ENCODE measurements at places on chromosomes 16 and 17. TPM values are rescaled to one million over a fixed set of nuclear protein-coding genes. Genes with fewer than 3 reads are reported as not detected.

GRCh38 chr17:75970011-75970523 is 8.9 kb downstream of the ACOX1 start:
- no peaks in the 10 kb centered on the region for H3K27me3 ChIP-seq
- peaks cover 11% of the 10 kb centered on the region for H3K36me3 ChIP-seq

DNA sequence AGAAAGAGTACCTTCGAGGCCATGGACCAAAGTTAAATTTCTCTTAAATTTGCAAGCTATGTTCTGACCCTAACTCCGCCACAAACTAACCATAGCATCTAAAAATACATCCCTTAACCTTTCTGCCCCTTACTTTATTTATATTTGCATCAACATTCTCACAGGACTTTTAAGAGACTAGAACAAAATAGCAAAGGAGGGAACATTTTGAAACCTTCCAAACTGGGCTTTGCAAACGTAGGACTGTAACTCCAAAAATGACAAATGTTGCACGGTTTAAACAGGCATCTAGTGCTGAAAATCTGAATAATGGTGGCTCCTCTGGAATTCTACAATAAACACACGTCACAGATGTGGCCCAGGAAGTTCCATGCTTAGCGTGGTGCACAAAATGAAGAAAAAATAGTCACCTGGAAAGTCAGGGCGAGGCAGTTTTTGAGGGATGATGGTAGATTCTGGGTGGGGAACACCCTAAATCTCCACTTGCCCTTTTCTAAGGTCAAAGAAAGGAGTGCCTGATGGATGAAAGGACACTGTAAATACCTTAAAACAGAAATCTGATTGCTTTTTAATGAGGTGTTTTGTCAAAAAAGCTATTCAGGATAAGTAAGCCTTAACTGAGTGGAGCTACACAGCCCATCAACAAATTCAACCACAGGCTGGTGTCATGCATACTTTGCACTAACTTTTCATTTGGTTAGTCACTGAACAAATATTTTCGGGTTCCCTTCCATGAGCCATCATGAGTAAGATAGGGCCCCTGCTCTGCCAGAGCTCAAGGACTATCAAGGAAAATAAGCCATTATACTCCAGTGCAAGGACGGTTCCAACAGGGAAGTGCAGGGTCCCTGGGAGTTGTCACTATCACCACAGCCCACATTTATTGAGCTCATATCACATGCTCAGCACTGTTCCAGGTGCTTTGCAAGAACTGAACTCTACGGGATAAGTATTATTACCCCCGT is 21.2 kb downstream of the ARHGAP17 start:
- H3K27ac ChIP-seq, result peak overlapping the region; percentile 80
- H3K4me3 ChIP-seq, result peak overlapping the region; percentile 38
- H3K27me3 ChIP-seq, result no peaks in the 10 kb centered on the region
- DNase-seq, result no peak

DNA sequence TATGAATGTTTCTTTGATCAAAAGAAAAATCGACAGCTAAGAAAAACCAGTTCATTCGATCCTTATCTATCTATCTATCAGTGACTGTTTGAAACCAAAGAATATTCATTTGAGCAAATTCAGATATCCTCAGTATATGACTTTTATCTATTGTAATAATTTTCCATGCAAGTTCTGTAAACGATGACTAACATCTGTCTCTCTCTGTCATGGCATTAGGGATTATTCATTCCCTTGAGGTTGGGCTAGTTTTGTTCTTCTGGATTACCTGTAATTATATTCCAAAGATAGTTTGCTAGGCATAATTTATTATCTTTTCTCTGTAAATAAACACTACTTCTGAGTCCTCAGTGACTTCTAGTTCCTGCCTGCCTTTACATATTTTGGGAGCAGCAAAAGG is 497.7 kb upstream of the CDH11 start:
- no peak overlapping the region for H3K4me3 ChIP-seq
- no peaks in the 10 kb centered on the region for H3K27me3 ChIP-seq
- H3K36me3 ChIP-seq, result no peaks in the 10 kb centered on the region
- H3K4me1 ChIP-seq, result no peaks in the 10 kb centered on the region
- H3K27ac ChIP-seq, result no peak overlapping the region
- DNase-seq, result no peak

DNA sequence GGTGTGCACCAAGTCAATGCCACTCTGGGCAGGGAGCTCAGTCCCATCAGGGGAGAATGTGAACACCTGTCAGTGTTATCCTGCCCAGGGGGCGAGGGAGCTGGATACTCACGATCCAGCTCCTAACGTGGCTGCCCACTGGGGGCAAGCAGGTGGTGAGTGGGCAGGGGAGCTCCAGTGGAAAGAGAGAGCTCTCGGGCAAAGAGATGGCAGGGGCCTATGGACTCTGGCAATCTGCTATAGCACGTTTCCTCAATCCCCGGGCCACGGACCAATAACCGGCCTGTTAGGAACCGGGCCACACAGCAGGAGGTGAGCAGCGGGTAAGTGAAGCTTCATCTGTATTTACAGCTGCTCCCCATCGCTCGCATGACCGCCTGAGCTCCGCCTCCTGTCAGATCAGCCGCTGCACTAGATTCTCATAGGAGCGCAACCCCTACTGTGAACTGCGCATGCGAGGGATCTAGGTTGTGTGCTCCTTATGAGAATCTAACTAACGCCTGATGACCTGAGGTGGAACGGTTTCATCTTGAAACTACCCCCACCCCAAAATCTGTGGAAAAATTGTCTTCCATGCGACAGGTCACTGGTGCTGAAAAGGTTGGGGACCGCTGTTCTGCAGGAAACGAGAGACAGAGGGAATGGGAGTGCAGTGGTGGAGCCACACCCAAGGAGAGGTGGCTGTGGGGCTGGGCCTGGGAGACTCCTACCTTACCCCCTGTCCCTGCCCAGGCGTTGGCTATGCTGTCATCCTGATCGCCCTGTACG is 15.6 kb downstream of the SLC6A2 start:
- no peak for DNase-seq
- H3K36me3 ChIP-seq, result no peaks in the 10 kb centered on the region
- no peaks in the 10 kb centered on the region for H3K27me3 ChIP-seq
- no peak overlapping the region for H3K27ac ChIP-seq

- H3K27ac ChIP-seq, result no peak overlapping the region
- no peak for DNase-seq
- H3K36me3 ChIP-seq, result no peaks in the 10 kb centered on the region
- H3K27me3 ChIP-seq, result no peaks in the 10 kb centered on the region
- H3K4me3 ChIP-seq, result no peak overlapping the region
These were observed 6.0 kb upstream of the NT5M start for GRCh38 chr17:17297217-17297616.

DNA sequence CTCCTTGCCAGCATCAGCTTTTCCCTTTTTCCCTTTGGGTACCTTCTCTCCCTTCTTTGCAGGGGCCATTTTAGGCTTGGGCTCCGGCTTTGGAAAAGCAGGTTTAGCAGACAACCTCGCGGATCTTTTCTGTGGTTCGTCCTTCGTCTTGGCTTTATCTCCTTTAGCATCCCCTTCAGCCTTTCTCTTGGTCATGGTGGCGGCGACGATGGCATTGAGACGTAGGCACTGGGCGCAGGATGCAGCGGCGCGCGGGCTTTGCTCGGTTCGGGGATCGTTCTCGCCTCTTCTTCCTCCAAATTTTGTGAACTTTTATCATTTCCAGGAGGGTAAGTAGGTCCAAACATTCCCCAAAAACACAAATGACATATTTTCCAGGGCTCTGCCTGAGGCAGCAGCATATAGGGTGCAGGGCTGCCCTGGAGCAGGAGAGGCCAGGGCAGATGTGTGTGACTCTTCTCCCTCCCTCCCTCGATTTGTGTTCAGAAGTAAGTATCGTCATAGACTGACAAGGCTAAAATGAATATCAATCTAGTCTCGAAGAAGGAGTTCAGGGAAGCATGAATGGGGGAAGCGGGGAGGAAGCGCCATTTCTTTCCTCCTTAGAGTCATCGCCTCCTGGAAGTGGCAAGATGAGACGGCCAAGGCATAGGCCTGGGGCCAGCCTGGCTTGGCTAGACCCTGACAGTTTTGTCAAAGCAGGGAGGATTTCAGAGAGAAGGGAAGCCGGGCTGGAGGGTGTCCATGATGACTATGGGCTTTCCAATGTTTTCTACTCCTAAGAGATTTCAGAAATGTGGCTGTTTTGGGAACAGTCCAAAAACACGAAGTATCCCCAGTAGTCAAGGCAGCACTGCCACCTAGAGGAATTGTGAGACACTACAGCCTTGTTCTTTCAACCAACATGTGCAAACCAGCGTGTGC is 13.2 kb downstream of the CHCT1 start:
- H3K4me3 ChIP-seq, result peak overlapping the region; percentile 59
- DNase-seq, result peak; percentile 59
- H3K27ac ChIP-seq, result peak overlapping the region; percentile 54
- H3K27me3 ChIP-seq, result no peaks in the 10 kb centered on the region
- H3K36me3 ChIP-seq, result no peaks in the 10 kb centered on the region
- H3K4me1 ChIP-seq, result peaks cover 7% of the 10 kb centered on the region

- peaks cover 8% of the 10 kb centered on the region for H3K4me1 ChIP-seq
- no peak for DNase-seq
- no peaks in the 10 kb centered on the region for H3K36me3 ChIP-seq
- H3K27me3 ChIP-seq, result no peaks in the 10 kb centered on the region
- H3K27ac ChIP-seq, result no peak overlapping the region
- H3K4me3 ChIP-seq, result no peak overlapping the region
These were observed 84.7 kb downstream of the YPEL2 start for GRCh38 chr17:59416184-59416583.

DNA sequence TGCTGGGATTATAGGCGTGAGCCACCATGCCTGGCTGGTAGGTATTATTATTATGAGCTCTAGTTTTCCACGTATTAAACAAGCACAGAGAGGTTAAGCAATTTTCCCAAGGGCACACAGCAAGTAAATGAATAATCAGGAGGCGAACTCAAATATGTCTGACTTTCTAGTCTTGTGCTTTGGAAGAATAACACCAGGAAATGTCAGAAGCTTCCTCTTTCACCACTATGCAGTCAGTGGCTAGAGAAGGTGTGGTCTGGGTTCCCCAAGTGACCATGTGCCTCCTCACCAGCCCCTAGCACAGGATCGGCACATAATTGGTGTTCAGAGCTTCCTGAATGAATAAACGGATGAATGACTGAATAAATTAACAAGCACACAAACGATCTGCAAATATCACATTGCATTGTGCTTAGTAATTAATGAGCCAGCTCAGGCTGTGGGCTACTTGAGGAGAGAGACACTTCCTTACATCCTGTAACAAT is 21.6 kb upstream of the SCNN1B start:
- no peaks in the 10 kb centered on the region for H3K36me3 ChIP-seq
- no peak for DNase-seq

DNA sequence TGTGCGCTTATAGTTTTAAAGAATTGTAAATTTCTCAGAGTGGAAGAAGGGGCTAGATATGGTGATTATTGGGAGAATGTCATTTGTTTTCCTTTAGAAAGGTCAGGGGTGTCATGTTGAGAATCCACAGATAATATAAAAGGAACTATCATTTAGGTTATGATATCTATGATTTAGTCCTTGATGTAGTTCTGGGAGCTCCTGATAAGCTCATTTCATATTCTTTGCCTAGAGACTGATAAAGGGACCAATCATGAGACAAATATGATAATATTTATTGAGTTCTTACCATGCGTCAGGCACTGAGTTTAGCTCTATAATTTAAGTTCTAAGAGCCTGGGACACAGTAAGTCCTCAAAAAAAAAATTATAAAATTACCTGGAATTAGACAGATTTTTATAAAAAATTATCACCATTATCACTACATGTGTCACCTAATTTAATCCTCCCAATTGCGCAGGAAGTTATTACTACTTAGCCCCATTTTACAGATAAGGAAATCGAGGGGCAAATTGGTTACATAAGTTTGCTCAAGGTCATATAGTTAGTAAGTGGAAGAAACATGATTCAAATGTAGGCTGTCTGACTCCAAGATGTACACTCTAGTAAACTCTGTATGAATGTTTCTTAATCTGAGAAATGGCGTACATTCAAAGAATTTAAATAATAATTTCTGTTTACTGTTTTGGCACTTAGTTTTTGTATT is 2.5 kb downstream of the AATF start:
- peaks cover 29% of the 10 kb centered on the region for H3K36me3 ChIP-seq
- peaks cover 28% of the 10 kb centered on the region for H3K4me1 ChIP-seq
- no peaks in the 10 kb centered on the region for H3K27me3 ChIP-seq
- no peak for DNase-seq
- no peak overlapping the region for H3K27ac ChIP-seq
- H3K4me3 ChIP-seq, result no peak overlapping the region

DNA sequence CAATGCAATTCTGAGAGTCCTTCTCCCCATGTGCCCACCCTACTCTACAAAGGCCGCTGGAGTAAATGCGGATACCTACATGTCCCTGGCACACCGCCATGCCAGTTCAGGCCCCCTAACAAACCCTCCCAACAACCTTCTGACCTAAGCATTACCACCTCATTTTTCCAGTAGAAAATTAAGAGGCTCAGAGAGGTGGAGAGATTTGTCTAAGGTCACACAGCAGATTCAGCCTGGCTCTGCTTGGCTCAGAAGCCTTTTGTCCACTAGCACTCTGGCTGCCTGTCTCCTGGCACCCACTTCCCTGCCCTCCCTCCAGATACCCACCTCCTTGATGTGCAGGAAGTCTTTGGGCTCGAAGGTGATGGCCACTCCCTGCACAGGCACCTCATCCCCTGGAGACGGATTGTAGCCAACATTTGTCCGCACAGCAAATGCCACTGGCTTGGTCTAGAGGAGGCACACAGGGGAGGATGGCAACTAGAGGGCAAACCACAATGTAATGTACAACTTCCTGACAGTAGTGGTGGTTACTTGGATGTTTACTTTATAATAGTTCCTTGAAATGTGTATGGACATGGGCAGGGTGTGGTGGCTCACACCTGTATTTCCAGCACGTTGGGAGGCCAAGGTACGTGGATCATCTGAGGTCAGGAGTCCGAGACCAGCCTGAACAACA is 10.2 kb downstream of the CACNB1 start:
- H3K36me3 ChIP-seq, result peaks cover 81% of the 10 kb centered on the region
- H3K4me1 ChIP-seq, result no peaks in the 10 kb centered on the region
- H3K4me3 ChIP-seq, result no peak overlapping the region
- no peak for DNase-seq

The LRRC75A gene
- 4.0 TPM for total RNA-seq

The LGALS9 gene
- 34.8 TPM for total RNA-seq

The ETV4 gene
- 1.2 TPM for total RNA-seq

The RAMP2 gene
- 32.3 TPM for total RNA-seq

The TLCD3A gene
- 7.3 TPM for total RNA-seq

The TPSG1 gene
- total RNA-seq, result 0.54 TPM
